ENCODE measurements at places on chromosomes 13 and 19. TPM values are rescaled to one million over a fixed set of nuclear protein-coding genes. Genes with fewer than 3 reads are reported as not detected.
A peak's percentile ranks its signal among the peaks of the same experiment; 100 is the strongest.

CGB3 gene
- total RNA-seq = not detected

SLC10A2 gene
- not detected for total RNA-seq

GRCh38 chr19:45705115-45705514, 12.6 kb downstream of the QPCTL start:
- no peak for DNase-seq
- H3K36me3 ChIP-seq = no peaks in the 10 kb centered on the region
- no peaks in the 10 kb centered on the region for H3K4me1 ChIP-seq
- no peaks in the 10 kb centered on the region for H3K27me3 ChIP-seq

GRCh38 chr19:47020132-47020805, 632 bp downstream of the NPAS1 start:
- H3K36me3 ChIP-seq = no peaks in the 10 kb centered on the region
- no peak overlapping the region for H3K27ac ChIP-seq
- peak; percentile 74 for DNase-seq
- H3K4me1 ChIP-seq = peaks cover 33% of the 10 kb centered on the region
- H3K4me3 ChIP-seq = peak overlapping the region; percentile 44

GRCh38 chr13:74066937-74067336, 67.3 kb downstream of the KLF12 start:
- H3K4me1 ChIP-seq = no peaks in the 10 kb centered on the region
- H3K27ac ChIP-seq = no peak overlapping the region
- no peak overlapping the region for H3K4me3 ChIP-seq
- no peaks in the 10 kb centered on the region for H3K27me3 ChIP-seq
- H3K36me3 ChIP-seq = no peaks in the 10 kb centered on the region

GRCh38 chr13:92912629-92913028, 314.0 kb upstream of the GPC6 start:
- H3K4me1 ChIP-seq = no peaks in the 10 kb centered on the region
- no peaks in the 10 kb centered on the region for H3K36me3 ChIP-seq
- H3K27me3 ChIP-seq = no peaks in the 10 kb centered on the region
- H3K4me3 ChIP-seq = no peak overlapping the region

KLF5 gene
- 0.84 TPM for total RNA-seq

DNA sequence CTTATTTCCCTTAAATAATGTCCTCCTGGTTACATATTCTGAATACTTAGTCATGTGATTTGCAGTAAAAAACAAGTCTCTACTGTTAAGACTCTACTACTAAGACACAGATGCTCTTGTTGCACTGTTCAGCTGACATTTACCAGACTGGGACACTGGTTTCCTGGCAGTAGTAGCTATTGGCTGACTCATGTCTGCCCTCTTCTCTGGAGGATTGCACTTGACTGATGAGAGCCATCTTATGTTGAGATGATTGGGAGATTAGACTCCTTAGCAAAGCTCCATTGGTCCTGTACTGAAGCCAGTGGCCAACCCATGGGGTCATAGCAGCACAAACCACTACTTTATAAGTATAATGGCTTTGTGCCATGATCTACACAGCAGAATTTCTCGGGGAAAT, 1672.6 kb upstream of the PCDH20 start:
- no peak overlapping the region for H3K4me3 ChIP-seq
- no peaks in the 10 kb centered on the region for H3K4me1 ChIP-seq
- no peaks in the 10 kb centered on the region for H3K36me3 ChIP-seq
- H3K27ac ChIP-seq = no peak overlapping the region

ANGPTL4 gene
- total RNA-seq = 1.9 TPM

DNA sequence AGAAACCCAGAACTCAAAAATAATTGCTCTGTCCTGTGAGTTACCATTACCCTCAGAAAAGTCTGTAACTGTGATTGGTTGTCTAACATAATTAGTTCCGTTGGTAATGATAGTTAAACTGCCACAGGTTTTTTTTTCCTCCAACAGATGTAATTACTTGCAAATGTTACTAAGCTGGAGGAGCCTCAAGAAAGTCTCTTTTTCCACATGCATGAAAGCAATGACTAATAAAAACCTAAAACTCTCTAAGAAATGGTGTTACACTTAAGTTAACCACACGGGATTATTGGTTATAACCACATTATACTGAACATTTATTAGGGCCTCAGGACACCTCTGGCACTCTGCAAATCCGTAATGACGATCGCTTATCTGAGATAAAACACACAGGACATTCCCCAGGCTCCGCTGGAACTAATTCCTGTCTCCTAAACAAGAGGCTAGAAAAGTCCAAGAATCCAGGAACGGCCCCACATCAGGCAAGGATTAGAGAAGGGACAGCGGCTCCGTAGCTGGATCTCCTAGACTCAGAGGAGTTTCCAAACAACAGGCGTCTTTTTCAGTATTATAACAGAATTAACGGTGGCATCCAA, 753 bp downstream of the ZNF235 start:
- peak; percentile 60 for DNase-seq
- H3K4me3 ChIP-seq = peak overlapping the region; percentile 75
- no peaks in the 10 kb centered on the region for H3K4me1 ChIP-seq
- H3K36me3 ChIP-seq = peaks cover 6% of the 10 kb centered on the region
- no peaks in the 10 kb centered on the region for H3K27me3 ChIP-seq

- DNase-seq = no peak
- no peaks in the 10 kb centered on the region for H3K27me3 ChIP-seq
- H3K4me1 ChIP-seq = no peaks in the 10 kb centered on the region
- no peak overlapping the region for H3K27ac ChIP-seq
Observed at GRCh38 chr13:35720290-35720689, 243.8 kb upstream of the MAB21L1 start.

DNA sequence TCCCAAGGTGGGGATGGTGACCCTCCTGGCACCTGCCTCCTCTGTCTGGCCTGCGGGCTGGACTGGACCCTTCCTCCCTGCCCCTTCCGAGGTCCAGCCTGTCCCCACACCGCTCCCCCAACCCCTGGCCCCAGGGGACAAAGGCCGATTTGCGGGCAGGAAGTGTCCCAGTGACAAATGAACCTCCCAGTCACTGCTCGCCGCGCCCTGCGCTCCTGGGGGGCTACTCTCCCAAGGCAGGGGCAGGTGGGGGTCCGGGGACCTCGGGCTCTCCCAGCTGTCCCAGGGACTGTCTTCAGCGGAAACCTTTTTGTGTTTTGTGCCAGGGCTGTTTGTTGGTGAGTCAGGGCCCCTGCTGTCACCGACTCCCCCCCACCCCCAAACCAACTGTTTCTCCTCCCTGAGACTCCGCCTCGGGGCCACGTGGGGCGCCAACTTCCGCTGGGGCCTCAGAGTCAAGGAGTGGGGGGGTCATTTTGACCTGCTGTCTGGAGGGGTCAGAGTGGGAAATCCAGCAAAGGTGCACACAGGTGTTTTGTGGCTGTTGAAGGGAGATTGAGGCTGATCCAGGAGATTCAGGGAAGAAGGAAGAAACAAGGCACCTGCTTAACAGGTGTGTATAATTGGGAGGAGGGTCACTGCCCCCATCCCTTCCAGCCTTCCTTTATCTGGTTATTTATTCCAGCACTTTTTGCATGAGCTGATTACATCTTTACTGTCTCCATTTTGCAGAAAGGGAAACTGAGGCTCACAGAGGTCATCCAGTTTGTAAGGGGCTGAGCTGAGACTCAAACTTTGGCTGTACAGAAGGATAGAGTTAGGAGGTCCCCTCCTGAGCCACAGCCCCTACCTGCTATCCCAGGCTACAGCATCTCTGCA, 831 bp downstream of the PGPEP1 start:
- H3K4me3 ChIP-seq = peak overlapping the region; percentile 79
- H3K4me1 ChIP-seq = peaks cover 24% of the 10 kb centered on the region
- H3K36me3 ChIP-seq = no peaks in the 10 kb centered on the region
- peaks cover 19% of the 10 kb centered on the region for H3K27me3 ChIP-seq
- peak; percentile 39 for DNase-seq
- no peak overlapping the region for H3K27ac ChIP-seq

- no peak for DNase-seq
- H3K4me1 ChIP-seq = no peaks in the 10 kb centered on the region
- no peaks in the 10 kb centered on the region for H3K27me3 ChIP-seq
- no peak overlapping the region for H3K4me3 ChIP-seq
- no peaks in the 10 kb centered on the region for H3K36me3 ChIP-seq
- H3K27ac ChIP-seq = no peak overlapping the region
Observed at GRCh38 chr19:1227304-1228054, 10.3 kb downstream of the CBARP start.

NKPD1 gene
- 0.02 TPM for total RNA-seq

OR7C1 gene
- not detected for total RNA-seq

DNA sequence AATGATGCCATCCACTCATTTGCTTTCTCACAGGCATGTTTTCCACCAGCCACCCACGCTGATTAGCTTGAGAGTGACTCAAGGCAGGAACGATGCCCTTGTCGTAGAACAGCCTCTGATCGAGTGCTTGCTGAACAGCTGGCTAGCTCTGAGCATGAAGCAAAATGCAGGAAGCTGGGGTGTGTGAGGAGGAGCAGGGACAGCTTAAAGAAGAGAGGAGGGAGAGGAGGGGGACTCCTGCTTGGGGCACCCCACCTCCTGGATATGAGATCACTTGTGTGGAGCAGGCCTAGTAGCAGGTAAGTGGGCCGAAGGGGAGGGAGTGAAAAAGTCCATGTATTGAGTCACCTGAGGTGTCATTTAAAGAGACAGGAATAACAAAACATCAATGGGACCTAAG, 48.8 kb downstream of the IRS2 start:
- H3K27me3 ChIP-seq = no peaks in the 10 kb centered on the region
- H3K4me3 ChIP-seq = no peak overlapping the region
- no peaks in the 10 kb centered on the region for H3K4me1 ChIP-seq
- DNase-seq = no peak
- no peaks in the 10 kb centered on the region for H3K36me3 ChIP-seq
- H3K27ac ChIP-seq = no peak overlapping the region

GGN gene
- total RNA-seq = 1.0 TPM

- no peaks in the 10 kb centered on the region for H3K27me3 ChIP-seq
- no peak for DNase-seq
- H3K4me3 ChIP-seq = no peak overlapping the region
- peaks cover 2% of the 10 kb centered on the region for H3K4me1 ChIP-seq
- H3K36me3 ChIP-seq = no peaks in the 10 kb centered on the region
- no peak overlapping the region for H3K27ac ChIP-seq
Observed at GRCh38 chr19:751501-752341, 809 bp downstream of the MISP start.

- no peak overlapping the region for H3K4me3 ChIP-seq
- no peaks in the 10 kb centered on the region for H3K4me1 ChIP-seq
- no peaks in the 10 kb centered on the region for H3K36me3 ChIP-seq
- no peak overlapping the region for H3K27ac ChIP-seq
- no peaks in the 10 kb centered on the region for H3K27me3 ChIP-seq
- DNase-seq = no peak
Observed at GRCh38 chr19:30602661-30603350, 230.6 kb downstream of the ZNF536 start.

DNA sequence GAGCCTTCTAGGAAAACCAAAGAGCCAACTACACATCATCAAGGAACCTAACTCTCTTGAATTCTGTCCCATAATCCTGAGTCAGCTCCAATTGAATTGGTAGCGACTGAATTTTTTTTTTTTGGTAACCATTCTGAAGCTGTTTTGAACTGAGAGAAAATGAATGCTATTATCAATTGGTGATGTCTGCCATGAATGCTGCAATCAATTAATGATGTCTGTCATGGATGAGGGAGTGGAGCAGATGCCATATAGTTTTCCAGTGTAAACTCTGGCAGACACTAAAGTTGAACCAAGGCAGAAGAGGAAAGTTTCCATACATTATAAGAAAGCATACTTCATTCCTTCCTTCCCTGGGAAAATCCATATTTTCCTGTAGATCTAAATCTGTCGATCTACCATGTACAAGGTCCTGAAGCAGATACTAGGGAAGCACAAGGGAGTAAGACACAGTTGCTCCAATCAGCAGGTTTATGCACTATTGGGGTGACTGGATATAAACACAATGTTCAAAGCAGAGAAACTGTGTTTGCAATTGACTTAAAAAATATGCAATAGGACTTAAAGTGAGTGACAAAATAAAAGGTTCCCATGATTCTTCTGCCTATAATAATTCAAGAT, 48.8 kb downstream of the MBD3L1 start:
- no peak for DNase-seq
- H3K36me3 ChIP-seq = no peaks in the 10 kb centered on the region
- H3K4me1 ChIP-seq = no peaks in the 10 kb centered on the region
- no peaks in the 10 kb centered on the region for H3K27me3 ChIP-seq

DNA sequence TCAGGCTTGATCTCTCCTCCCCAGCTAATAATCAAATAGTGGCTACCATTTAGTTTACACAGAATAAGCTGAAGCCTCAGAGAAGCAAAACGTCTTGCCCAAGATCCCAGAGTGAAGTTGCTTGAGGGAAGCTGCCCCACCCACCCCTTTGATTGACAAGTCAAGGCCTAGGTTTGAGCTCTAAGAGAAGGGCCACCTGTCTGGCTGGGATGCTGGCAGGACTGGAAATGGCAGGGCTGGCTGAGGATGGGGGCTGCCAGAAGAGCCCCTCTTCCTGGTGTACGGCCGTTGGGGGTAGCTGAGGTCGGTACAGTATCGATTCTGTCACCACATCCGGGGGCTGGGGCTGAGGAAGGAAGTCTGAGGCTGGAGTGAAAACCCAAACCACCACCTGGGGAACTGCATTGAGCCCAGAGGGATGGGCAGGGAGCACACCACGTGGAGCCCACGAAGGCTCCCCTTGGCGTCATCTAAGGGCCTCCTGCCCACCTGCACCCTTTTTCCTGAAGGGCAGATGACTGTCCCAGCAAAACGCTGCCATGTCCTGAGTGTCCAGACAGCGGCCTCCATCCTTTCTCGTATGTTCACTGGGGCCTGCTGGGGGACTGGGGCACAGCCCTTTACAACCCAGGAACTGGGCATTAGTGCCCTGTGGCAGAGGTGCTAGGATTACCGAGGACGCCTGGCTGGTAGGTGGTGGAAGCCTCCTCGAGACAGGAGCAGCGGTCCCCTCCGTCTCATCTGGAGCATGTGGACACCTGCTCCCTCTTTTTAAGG, 1.4 kb upstream of the PRKD2 start:
- no peaks in the 10 kb centered on the region for H3K27me3 ChIP-seq
- peaks cover 12% of the 10 kb centered on the region for H3K4me1 ChIP-seq
- H3K36me3 ChIP-seq = no peaks in the 10 kb centered on the region
- peak overlapping the region; percentile 13 for H3K27ac ChIP-seq

DNA sequence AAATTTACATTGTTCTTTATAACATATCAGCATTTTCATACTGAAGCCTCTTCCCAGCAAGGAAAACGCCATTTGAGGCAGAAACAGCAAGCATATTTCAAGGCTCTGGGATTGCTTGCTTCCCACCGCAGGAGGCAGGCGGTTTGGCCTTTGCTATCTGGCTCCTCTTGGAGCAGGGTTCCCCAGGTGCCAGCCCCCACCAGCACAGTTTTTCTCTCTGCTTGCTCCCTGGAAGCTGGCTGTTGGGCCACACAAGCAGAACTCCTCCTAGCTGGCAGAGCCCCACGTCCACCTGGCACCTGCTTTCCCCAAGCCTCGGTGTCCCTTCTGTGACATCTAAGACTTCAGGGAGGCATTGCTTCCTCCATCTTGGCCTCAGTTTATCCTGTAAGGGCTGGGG, 16.7 kb downstream of the GATAD2A start:
- H3K36me3 ChIP-seq = no peaks in the 10 kb centered on the region
- H3K4me1 ChIP-seq = peaks cover 23% of the 10 kb centered on the region

SLC1A6 gene
- total RNA-seq = 15.0 TPM

- no peak overlapping the region for H3K27ac ChIP-seq
- no peaks in the 10 kb centered on the region for H3K27me3 ChIP-seq
- no peak for DNase-seq
- no peaks in the 10 kb centered on the region for H3K36me3 ChIP-seq
- H3K4me1 ChIP-seq = no peaks in the 10 kb centered on the region
Observed at GRCh38 chr13:73324842-73325722, 266.3 kb downstream of the KLF5 start.

Data from neural progenitor cell (in vitro differentiated cells).